ENCODE measurements at places on chromosomes 2 and 18.

GRCh38 chr2:119694845-119695521 is 16.0 kb downstream of the TMEM177 start:
- no peak for DNase-seq

DNA sequence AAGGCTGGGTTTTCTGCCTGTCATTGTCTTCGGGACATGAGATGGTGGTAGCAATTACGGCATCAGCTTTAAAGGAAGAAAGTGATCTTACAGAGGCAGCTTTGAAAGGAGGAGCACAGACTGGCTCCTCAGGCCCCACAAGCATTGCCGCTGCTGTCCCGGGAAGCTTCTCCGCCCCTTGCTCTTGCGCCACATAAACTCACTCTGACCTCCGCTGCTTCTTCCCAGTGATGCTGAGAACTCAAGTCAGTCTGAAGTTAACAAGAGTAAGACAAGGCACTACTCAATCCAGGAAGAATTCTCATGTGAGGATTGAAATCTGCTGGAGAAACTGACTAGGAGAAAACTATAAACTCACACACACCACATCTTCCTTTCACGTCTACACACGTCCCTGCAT is 112.4 kb upstream of the RIOK3 start:
- no peak for DNase-seq

GRCh38 chr2:109438773-109439389 is 174.9 kb downstream of the SEPTIN10 start:
- no peak for DNase-seq

DNA sequence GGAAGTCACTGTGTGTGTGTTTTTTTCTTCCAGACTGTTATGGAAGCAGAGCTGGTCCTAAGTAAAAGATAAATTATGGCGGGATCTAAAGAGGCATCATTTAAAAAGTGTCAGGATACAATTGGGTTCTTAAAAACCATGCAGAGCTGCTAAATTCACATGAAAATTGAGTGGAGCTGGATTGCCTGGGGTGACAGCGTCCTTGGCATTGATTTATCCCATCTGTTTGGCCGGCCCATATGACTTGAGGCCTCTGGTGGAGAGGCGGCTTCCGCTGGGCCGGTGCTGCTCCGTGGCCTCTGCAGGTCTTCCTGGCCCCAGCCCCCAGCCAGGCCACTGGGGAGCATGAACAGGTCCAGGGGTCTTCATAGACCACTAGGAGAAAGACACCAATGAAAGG is 165.5 kb downstream of the GLI2 start:
- no peak for DNase-seq

DNA sequence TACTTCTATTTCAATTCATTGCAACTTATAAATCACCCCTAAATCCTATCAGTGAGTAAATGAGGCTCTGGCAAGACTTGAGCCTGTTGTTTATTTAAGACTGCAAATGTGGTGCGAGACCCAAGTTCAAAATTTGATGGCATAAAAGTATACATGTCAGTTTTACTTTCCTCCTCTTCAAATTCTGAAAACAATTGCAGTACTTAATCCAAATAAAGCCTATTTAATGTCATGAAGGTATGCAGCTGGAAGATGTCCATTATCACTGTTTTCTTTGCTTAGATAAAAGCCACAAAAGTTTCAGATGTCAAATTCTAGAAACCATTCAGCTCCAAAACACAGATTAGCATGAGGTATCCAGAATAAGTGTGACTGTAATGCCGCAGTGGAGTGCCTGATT is 3.3 kb downstream of the APCDD1 start:
- DNase-seq: no peak

- no peak for DNase-seq
Measured at GRCh38 chr2:177604271-177605065, 211.9 kb downstream of the AGPS start.

GRCh38 chr2:75133621-75134570 is 65.4 kb downstream of the TACR1 start:
- DNase-seq: no peak

DNA sequence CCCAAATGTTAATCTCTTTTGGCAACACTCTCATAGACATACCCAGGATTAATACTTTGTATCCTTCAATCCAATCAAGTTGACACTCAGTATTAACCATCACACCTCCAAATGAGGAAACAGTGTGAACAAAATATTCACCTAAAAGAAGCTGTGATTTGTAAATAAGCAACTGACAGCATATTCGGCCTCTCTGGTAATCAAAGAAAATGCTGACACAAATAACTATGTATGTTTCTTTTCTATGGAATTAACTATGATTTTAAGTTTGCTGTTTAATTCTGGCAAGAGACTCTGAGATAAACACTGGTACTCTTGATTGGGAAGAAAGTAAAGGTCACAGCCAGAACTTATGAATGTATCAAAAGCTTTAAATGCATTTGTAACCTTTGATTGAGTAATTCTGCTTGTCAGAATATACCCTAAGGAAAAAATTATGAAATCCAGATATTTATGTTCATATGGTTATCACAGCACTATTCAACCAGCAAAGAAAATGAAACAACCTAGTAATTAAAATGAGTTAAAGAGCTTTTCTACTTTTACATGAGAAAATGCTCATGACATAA is 3.6 kb upstream of the GYPC start:
- DNase-seq: no peak

DNA sequence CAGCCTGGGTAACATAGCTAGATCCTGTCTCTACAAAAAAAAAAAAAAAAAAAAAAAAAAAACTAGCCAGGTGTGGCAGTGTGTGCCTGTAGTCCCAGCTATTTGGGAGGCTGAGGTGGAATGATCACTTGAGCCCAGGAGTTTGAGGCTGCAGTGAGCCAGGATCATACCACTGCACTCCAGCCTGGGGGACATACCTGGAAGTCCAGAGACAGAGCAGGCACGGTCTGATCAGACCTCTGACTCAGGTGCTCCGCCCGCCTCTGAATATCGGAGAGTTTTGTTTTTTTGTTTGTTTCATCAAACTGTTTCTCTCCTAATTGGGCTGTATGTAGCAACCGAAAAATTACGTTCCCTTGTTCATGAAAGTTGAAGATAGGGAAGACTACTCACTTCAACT is 49.2 kb downstream of the RASGRP3 start:
- DNase-seq: no peak

GRCh38 chr2:17515652-17516051 is 2.6 kb downstream of the RAD51AP2 start:
- no peak for DNase-seq

DNA sequence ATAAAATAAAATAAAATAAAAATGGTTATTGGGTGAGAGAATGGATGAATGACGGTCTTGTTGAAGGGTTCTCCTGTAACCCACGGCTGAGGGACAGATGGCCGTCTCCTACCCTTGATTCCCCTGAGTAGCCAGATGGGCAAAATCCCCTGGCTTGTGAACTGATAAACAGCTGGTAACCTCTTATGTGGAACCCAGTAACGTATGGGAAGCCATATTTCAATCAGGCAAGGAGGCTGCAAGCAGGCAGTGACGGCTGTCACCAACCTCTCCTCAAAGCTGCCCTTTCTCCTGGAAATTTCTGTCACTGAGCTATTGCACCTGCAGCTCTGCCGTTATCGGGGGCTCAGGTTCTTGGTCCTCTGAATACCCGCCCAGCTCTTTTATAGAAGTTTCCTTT is 165.3 kb upstream of the SMAD2 start:
- no peak for DNase-seq

- no peak for DNase-seq
Measured at GRCh38 chr2:96100893-96101304, 15.5 kb downstream of the ADRA2B start.

DNA sequence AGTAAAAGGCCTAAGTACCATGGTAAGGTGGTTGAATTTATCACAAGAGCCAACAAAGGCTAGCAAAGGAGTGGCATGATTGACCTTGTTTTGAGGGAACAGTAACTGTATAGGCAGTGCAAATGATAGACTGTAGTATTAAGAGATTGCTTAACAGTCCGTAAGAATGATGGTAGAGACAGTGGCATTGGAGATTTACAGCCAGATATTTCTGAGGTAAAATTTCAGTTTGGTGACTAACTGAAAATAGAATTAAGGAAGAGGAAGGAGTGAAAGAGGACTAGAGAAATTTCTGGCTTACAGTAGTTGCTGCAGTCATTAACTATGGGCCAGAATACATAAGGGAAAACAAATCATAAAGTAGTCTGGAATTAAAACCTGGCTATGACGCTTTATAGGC is 4.4 kb upstream of the BAZ2B start:
- DNase-seq: no peak

DNA sequence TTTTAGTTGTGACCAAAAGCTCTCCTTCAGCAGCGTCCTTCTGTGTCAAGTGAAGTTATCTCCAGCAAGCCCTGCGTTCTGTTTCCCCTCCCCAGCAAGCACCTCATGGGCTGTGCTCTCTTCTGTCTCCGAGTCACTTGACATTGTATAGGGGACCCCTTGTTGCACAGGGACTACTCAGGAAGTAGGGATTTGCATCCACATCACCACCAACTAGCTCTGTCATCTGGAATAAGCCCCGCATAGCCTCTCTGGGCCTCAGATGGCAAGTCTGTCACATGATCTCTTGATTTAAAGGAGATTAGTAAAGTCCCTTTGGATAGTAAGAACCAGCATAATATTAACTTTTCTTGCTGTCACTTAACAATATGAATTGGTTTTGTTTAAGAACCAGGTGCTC is 32.0 kb upstream of the STPG4 start:
- DNase-seq: no peak

- no peak for DNase-seq
Measured at GRCh38 chr2:71940695-71941094, 207.0 kb downstream of the CYP26B1 start.

DNA sequence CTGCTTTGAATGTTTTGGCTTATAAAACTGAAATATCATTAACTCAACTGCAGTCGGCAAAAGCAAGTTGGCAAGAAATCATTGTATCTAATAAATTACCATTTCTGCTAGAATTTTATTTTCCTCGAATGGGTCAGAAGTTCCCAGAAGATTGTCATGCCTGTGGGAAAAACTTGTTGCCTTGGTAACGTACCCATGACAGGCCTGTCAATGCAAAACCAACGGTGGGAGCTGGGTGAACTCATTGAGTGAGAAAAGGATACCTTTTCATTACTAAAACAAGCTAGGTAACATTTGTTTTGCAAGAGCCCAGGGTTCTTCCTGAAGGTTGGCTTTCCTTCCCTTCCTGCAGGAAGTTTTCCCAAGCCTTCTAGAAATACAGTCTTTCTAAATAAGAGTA is 9.5 kb downstream of the PLB1 start:
- no peak for DNase-seq

- no peak for DNase-seq
Measured at GRCh38 chr2:207930747-207931146, 94.6 kb downstream of the PLEKHM3 start.

GRCh38 chr2:188078534-188078933 is 213.1 kb upstream of the GULP1 start:
- DNase-seq: no peak

GRCh38 chr2:170798996-170799395 is 17.7 kb upstream of the GAD1 start:
- no peak for DNase-seq

DNA sequence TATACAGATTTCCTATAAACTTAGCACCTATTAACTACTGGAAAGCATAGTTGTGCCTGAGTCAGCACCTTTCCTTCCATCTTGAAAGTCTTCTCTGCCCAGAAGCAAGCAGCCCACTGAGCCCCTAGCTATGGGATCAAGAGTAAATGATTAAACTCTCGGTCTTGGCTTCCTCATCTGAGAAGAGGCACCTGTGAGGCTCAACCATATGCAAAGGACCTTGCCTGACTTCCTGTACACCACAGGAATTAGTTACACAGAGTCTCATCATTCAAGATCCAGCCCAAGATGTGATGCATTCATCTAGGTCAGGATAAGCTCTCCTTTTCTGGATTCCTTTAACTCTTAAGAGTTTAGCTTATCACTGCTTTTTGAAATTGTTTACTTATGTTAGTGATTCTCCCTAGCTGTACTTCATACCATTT is 96.0 kb downstream of the CDH2 start:
- no peak for DNase-seq

GRCh38 chr2:121710470-121711170 is 26.1 kb downstream of the NIFK start:
- DNase-seq: no peak

DNA sequence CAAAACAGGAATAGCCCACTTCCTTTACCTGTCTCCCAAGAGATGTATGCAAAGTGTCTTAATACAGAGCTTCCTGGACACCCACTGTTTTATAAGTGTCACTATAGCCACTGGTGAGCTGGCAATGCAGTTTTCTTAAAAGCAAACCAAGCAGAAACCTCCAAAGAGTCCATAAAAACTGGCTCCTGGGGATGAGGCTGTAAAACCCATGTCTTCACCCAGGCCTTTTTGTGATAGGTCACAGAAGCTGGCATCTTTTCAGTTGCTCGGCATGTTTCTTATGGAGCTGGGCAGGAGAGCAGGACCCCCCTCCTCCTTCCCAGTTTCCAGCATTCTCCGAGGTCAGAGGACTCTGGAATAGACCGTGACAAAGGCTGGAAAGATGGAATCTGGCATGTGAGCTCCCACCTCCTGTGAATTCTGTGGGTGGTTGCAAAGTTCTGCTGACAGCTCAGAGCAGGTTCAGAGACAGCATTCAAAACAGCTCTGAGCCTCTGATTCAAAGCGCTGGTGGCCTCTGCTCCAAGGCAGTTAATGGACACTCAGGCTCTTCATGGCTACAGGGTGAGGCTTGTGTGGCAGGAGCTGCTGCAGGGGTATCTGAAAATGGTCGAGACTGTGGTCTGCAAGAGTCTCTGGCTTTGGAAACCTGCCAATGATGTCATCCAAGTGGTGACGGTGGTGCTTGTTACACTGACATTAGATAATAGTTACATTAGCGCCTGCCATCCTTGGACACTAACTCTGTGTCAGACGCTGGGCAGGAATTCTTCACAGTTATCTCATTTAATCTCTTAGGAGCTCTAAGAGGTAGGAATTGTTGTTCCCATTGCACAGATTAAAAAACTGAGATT is 283.4 kb downstream of the CLIP4 start:
- DNase-seq: no peak

DNA sequence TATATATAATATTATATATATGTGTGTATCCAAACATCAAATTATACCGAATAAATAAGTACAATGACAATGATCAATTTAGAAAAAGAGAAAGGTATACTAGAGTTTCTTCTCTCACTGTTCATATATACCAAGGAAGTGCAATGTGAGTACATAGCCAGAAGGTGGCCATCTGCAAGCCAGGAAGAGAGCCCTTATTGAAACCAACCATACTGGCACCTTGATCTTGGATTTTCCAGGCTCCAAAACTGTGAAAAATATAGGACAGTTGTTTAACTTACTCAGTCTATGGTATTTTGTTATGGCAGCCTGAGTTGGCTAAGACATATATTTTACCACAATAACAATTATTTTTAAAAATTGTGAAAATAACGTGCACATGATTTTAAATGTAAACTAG is 1490.2 kb upstream of the SLC39A10 start:
- no peak for DNase-seq
